ENCODE measurements at places on chromosomes 16 and 17.

GRCh38 chr17:2689411-2690164 is 22.0 kb downstream of the CLUH start:
- no peak for DNase-seq

GRCh38 chr16:70269471-70269870 is 17.7 kb upstream of the EXOSC6 start:
- no peak for DNase-seq

GRCh38 chr16:4970010-4970409 is 11.9 kb downstream of the SEC14L5 start:
- no peak for DNase-seq

DNA sequence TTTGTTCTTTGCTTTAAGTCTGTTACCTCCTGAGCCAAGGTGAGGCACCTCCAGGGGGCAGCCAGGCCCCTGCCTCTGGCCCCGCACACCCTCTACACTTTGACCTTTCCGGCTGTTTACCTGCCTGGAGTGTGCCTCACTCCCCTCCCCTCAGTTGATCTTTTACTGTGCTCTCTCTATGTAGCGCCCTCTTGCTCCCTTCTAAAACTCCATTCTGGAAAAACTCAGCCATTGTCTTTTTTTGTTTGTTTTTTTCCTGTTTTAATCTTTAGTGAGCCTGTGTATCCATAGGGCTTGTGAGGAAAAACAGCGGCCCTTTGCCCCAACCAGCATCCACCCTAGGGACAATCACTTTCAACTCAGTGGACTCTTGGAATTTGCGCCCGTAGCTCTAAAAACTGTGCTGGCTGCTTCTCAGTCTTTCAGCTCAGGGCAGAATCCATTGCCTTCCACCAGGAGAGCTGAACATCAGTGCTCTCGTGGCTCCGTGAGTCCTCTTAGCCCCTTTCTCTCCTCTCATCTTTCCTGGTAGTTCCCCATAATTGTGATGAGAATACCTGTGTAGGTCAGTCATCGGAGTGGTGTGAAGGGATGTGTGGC is 4.3 kb downstream of the AMDHD2 start:
- DNase-seq = no peak

DNA sequence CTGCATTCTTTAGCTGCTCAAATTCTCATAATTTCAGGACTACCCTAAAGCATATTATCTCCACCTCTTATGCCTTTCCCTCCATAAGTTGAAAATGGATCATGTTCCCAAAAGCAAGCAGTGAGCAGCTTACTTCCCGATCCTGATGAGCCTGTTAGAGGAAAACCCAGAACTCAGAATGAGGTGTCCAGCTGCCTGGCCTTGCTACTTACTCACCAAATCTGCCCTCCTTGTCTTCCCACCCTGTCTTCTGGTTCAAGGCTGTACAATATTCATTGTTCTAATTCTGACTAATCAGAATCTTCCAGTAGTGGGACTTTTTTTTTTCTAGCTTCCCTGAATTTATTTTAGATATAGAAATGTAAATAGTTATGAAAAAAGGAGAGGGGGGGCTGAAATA is 10.8 kb downstream of the LYRM1 start:
- DNase-seq = no peak

DNA sequence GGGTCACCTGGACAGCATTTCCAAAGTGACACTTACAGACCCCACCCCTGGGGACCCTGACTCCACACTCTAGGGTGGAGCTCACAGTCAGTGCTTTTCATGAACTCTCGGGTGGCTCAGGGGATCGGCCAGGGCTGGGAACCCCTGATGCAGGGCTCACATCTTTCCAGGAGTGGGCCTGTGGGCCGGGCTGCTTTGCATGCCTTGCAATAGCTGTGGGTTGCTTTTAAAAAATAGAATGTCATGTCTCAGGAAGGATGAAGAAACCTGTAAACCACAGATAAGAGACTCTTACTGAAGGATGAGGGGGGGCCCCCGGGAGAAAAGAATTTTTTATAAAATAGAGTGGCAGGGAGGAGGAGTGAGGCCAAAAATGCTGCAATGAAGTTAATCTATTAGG is 40.2 kb downstream of the RBFOX3 start:
- no peak for DNase-seq

DNA sequence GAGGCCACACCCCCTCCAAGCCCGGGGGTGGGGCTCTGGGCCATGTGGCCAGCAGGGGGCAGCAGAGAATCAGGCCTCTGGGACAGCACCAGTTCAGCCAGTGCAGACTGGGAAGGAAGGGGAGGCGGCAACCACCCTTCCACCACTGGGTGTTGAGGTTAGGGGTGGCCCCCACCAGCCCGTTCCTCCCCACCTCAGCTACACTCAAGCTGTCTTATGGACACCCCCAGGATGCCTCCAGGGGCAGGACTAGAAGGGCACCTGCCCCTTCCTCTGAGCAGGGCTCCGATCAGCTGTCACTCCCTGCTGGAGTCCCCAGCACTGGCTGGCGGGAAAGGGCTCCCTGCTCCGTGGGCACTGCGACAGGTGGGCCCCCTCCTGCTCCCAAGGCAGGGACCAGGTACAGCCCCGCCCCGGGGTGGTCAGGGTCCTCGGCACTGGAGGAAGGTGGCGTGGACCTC is 21.8 kb downstream of the KATNB1 start:
- DNase-seq = no peak

DNA sequence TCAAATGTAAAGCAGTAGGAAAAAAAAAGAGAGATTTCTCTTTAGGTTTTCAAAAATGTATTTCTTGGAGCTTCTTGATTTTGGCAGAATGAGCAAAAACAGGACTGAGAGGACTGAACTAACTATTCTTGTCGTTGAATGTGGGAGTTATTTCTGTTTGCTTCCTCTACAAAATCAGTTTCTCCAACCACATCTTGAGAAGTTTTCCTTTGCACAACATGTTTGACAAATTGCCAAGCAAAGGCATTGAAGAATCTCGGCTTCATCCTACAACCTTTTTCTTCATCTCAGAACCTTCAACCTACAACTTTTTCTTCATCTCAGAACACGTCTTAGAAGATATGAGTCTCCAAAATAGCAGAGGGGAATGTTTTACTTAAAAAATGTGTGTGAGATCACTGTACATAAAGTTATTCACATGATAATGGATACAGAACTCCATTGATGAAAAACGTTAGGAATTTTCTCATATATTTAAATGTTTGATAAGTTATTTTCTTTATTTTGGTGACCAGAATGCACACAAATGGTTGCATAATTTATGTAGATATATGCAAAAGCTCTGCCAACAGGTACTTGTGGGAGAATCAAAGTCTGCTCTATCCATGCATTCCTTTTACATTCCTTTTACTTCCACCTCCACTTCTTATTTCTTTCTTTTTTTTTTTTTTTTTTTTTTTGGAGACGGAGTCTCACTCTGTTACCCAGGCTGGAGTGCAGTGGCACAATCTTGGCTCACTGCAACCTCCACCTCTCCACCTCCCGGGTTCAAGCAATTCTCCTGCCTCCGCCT is 370.0 kb downstream of the KCNJ2 start:
- no peak for DNase-seq

GRCh38 chr16:67190448-67191399 is 788 bp upstream of the EXOC3L1 start:
- DNase-seq = no peak

DNA sequence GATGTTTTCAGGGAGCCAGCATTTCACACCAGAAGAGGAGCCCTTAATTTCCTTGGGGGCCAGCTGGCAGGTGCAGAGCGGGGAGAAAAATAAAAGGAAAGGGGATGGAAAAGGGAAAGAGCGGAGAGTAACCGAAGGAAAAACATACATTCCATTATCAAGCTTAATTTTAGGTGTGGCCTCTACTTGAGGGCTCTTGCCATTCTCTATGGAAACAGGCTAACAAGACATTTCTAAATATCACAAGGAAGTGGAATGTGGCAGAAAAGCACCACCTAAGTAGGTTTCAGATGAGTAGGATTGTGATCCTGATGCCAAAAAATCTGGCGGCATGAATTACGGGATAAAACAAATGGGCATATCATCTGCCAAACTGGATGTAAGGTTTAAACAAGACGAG is 970 bp upstream of the DYNC1LI2 start:
- peak; percentile 22 for DNase-seq

DNA sequence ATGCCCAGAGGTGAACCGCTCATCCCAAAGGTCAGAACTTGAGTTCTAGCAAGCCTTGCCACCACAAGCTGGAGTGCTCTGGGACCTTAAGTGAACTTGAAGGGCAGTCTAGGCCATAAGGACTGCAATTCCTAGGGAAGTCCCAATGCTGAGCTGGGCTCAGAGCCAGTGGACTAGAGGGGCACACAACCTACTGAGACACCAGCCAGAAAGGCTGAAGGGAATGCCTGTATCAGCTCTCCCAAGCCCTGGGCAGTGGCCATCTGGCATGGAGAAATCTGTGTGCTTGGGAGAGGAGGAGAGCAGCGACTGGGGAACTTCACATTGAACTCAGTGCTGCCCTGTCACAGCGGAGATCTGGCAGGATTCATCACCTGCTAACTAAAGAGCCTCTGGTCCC is 201.3 kb downstream of the CEP112 start:
- DNase-seq = no peak

- DNase-seq = no peak
Observed at GRCh38 chr16:8053437-8053836, 536.9 kb downstream of the TMEM114 start.

DNA sequence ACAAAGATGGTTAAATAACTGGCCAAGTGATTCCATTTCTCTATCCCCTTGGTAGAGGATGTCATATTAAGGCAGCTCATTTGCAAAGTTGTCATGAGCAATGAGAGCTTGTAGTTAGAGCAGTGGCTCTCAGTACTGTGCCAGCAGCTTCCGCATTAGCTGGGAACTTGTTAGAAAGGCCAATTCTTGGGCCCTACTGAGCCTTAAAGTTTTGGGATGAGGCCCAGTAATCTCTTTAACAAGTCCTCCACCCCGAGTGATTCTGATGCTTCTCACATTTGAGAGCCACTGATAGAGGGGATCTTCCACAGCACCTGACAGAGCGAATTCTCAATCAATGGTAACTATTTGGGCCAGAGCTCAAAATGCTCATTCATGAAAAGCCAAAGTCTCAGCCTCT is 20.2 kb upstream of the CCL1 start:
- no peak for DNase-seq

GRCh38 chr17:8375738-8376259 is 705 bp downstream of the KRABD2 start:
- peak; percentile 11 for DNase-seq

DNA sequence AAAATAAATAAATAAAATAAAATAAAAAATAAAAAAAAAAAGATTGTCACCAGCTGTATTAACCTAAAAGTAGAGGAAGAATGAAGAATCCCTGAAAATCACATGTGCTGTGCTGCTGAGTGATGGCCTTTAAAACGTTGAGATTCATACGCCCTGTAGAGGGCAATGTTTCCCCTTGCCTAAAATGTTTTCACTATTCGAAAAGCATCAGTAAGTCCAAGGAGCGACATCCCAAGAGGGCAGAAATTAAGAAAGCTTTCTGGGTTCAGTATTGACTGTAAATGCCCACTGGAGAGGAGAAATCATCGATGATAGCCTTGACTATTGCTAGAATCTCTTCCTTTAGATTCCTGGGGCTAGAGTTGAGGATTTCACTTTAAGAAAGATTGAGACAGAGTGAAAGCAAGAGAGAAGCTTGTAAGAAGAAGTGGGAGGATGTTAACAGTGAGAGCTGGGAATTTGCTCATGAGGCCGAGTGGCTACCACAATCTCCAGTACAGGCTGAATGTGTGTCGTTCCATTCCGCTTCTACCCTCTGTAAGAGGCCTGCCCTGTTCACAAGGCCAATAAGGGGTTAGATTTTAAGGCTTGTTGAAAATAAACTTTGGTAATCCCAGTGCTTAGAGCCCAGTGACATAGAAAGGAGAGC is 170.8 kb upstream of the FAM20A start:
- no peak for DNase-seq

DNA sequence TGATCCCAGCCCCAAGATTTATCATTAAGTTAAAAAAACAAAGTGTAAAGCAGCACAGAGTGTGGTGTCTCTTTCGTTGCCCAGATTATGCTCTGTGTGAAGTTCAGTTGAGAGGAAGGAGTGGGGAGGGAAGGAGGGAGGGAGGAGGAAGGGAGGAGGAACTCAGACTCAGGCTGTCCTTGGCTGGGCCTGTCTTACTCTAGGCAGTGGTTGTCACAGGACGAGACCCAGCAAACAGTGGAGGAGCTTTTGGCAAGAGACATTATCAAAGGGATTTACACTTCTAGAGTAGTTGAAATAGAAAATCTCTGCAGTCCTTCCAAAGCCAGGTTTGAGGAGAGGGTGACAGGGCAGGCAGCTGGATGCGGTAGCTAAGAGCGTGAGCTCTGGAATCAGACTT is 27.8 kb downstream of the KNOP1 start:
- no peak for DNase-seq

DNA sequence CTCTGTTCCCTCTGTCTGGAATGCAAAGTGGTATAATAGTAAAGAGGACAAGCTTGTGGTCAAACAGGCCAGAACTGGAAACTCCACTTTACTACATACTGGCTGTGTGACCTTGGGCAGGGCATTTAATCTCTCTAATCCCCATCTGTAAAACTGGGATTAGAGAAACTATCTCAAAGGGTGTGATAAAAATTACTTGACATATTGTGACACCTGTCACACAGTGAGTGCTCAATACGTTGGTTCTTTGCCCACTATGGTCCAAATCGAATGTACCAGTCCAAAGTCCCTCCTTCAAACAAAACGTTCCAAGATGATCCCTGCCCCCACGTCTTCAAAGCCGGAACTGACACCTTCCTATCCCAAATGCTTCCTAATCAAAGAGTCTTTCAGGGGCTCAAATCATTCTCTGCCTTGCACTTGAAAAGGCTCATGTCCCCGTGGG is 734 bp downstream of the PGAP3 start:
- no peak for DNase-seq

- no peak for DNase-seq
Observed at GRCh38 chr17:80822021-80822699, 169.5 kb upstream of the CHMP6 start.

DNA sequence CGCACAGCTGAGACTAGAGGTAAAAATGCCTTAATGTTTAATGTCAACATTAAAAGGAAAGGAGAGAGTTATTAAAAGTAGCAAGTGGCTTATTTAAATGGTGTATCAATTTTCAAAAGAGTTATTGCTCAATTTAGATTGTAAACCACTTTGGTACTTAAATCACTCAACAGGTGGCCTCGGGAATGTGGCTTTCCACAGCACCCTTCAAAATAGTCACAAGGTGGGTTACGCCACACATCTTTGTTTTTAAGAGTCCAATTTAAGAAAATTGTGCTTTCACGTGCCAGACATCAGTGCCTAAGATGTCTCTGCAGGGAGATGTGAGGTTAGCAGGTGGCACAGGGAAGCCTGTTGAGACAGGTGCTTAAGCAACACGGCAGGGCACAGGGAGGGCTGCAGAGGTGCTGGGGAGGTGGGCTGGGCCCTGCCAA is 27.5 kb upstream of the ADCY7 start:
- peak; percentile 74 for DNase-seq

- DNase-seq = no peak
Observed at GRCh38 chr16:27202923-27203506, 311 bp upstream of the KDM8 start.

GRCh38 chr17:8556074-8556473 is 74.5 kb downstream of the MYH10 start:
- no peak for DNase-seq

- DNase-seq = peak; percentile 53
Observed at GRCh38 chr16:79601931-79602627, 1.5 kb upstream of the MAF start.

Measured in DMS79 (cell line).